ENCODE measurements at places on chromosomes 16 and 17. TPM values are rescaled to one million over a fixed set of nuclear protein-coding genes. Genes with fewer than 3 reads are reported as not detected.

Gene OR3A3
- total RNA-seq: not detected

Gene MYH2
- not detected for total RNA-seq

Gene TBC1D28
- not detected for total RNA-seq

Gene SP6
- 1.8 TPM for total RNA-seq

Gene OR1F1
- not detected for total RNA-seq

Gene MYOCD
- total RNA-seq: not detected

Gene GOT2
- total RNA-seq: 105 TPM

Gene SEBOX
- not detected for total RNA-seq

Gene ATF7IP2
- 6.7 TPM for total RNA-seq

Gene TBC1D24
- 13.1 TPM for total RNA-seq

Gene ASPA
- not detected for total RNA-seq

Gene LITAFD
- total RNA-seq: not detected

Gene ABCA3
- 0.14 TPM for total RNA-seq

Gene CCL8
- total RNA-seq: not detected

Gene FBXL19
- total RNA-seq: 61.1 TPM
